ENCODE measurements at places on chromosomes 13 and 19.

DNA sequence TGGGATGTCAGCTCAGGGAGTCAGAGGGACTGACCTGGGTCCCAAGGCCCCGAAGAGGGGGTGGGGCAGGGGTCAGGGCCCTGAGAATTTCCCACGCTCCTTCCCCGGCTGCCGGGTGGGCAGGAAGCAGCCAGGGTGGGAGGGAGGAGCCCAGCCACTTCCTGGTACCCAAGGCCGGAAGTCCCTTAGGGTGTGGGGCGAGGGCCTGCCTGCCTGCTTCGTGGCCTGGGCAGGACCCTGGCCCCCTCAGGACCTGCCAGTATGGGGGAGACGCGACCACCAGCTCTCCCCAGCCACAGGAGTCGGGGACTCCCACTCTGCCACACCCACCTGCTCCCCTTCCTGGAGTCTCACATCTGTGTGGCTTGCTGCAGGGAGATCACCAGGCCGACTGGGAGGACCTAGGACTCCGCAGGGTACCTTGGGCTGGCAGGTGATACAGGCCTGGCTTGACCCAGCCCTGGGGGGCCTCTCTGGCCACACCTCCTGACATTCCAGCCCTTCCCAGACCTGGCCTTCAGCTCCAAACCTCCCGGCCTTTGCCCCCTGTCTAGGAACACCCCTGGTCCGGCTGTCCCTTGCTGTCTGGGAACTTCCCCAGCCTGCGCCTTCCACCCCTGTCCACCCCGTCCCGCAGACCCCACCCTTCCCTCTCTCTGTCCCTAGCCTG lies 9.8 kb upstream of the CIRBP start:
- DNase-seq, result peak; percentile 58

GRCh38 chr13:87889254-87889653 lies 218.1 kb downstream of the SLITRK5 start:
- no peak for DNase-seq

GRCh38 chr13:64782466-64782865 lies 2447.7 kb downstream of the PCDH9 start:
- no peak for DNase-seq

- DNase-seq, result no peak
Measured at GRCh38 chr13:31057403-31058033, 104.2 kb downstream of the HSPH1 start.

Measured in astrocyte of the spinal cord (primary cell).